ENCODE measurements at places on chromosomes 1 and 21.
A peak's percentile ranks its signal among the peaks of the same experiment; 100 is the strongest.

DNA sequence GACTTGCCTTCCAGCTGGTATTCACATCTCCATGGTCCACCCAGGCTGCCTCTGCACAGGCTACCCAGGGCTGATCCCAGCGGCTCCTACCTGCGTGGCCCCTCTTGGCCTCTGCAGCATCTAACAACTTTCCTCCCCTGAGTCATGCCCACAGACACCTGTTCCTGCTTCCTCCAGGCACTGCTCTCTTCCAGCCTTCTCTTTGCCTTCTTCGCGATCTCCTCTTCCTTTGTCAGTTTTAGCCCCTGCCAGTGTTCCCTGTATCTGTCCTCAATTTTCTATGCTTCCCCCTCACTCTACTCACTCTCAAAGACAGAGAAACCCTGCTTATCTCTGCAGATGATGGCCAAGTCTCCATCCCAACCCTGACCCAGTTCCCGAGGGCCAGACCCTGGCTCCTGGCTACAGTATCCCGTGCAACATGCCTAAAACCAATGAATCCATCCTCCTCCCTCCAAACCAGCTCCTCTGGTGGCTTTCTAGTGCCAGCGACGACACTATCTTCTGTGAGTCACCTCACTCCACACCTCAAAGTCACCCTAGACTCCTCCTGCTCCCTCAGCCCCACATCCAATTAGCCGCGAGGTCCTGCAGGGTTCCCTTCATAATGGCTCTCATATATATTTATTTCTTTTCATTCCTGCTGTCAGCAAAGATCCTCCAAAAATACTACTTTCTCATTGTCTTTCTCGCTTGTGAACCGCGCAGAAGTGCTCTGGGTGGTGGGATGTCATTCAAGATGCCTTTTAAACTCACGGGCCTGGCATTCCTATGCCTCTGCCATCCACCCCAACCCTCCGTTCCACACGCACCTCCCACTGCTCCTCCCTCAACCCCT, 259.2 kb downstream of the TOMM20 start:
- DNase-seq, result peak; percentile 52

DNA sequence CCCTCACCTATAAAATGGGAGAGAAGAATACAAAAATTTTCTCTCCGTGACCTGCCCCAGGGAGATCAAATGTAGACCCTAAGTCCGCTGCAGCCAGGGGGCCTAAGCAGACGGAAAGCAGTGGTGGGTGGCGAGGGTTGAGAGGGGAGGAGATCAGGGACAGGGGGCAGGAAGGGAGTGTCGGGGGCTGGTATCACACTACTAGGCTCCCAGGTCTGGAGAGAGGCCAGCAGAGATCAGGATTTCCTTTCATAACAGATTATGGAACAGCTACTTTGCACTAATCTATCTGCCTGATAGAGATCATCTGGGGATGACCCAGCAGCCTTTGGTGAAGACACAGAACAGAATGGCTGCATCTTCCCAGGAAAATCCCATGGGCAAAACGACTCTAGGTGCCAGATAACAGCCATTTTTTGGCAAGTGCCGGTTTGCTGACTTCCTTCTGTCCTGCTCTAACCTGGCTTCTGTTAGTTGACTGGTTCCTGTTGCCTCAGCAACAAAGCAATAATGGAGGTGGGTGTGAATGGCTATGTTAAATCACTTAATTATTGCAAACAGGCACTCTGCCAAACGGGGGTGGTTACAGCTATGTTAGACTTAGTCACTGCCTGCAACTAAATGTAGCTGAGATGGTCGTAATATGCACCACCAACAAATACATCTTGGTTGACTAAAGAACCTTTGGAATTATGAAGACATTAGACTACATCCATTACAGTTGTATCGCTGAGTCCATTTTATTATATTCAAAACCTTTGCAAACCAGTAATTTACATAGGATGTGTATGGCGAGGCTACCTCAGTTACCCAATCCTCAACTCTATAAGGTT, 30.0 kb upstream of the EPS8L3 start:
- DNase-seq, result peak; percentile 78

DNA sequence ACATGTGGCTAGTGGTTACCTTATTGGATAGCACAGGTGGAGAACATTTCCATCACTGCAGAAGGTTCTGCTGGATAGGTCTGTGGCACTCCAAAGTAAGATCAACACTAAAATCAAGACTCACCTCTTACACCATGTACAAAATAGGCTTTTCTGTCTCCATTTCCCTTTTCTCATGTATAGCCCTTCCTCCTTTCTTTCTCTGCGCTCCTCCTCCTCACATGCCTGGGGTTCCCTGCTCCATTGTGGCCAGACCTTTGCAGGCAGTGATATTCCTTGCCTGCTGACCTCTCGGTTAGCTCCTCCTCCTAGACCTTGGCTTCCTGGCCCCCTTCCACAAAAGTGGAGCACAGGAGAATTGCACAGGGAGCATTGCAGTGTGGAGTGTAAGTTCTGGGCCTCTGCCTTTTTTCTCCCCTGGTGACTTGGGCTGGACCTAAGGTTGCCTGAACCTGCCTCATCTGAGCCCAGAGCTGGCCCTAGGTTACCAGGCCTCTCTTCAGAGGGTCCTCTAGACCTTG, 33.2 kb upstream of the RBM15 start:
- no peak for DNase-seq

- no peak for DNase-seq
These were observed 119.4 kb downstream of the NEK7 start for GRCh38 chr1:198276241-198276640.

- DNase-seq, result no peak
These were observed 548.8 kb downstream of the PTPRU start for GRCh38 chr1:29785137-29785527.

DNA sequence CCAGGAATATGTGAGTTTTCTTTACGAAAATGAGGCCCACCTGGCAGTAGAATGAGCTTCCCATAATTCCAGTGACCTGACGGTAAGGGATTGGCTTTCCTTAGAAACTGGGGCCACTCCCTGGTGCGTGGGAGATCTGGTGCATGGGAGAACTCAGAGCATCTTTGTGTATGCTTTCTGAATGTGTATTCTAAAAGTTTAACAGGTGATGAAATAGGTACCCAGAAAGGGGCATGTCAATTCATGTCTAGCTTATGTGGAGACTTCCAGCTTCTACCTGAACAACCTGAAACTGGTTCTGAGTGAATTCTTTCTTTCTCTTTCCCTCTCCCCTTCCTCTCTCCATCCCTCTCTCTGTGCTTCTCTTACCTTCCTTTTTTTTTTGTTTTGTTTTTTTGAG, 15.2 kb upstream of the FCRLA start:
- no peak for DNase-seq
